ENCODE measurements at places on chromosomes 4 and X.

DNA sequence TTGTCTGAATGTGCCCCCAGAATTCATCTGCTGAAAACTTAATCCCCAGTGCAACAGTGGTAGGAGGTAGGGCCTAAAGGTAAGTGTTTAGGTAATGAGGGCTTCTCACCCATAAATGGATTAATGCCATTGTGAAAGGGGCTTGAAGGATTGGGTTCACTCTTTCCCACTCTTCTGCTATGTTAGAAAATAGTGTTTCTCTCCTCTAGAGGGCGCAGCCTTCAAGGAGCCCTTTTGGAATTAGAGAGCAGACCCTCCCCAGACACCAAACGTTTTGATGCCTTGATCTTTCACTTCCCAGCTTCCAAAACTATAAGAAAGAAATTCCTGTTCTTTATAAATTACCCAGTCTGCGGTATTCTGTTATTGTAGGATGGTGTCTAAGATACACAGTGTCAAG is 706.4 kb downstream of the SMARCA1 start:
- no peak for DNase-seq

- no peak for DNase-seq
These were observed 7.5 kb downstream of the FHDC1 start for GRCh38 chr4:152943672-152944071.

DNA sequence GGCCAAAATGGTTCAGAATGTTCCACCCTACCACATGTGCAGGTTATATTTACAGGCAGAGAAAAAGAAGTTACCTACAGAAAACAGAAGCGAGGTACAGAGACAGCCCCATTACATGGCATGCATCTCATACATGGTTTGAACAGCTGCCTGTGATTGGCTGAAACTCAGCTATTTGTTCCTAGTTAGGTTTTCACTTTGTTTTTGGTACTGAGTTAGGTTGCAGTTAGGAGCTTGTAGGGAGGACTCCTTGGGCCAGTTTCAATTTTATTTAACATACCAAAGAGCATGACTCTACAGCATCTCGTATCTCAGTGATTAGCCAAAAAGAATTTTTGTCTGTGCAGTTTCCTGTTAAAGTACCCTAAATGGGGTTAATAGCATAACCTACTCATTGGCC is 392.0 kb downstream of the MAPK10 start:
- no peak for DNase-seq

DNA sequence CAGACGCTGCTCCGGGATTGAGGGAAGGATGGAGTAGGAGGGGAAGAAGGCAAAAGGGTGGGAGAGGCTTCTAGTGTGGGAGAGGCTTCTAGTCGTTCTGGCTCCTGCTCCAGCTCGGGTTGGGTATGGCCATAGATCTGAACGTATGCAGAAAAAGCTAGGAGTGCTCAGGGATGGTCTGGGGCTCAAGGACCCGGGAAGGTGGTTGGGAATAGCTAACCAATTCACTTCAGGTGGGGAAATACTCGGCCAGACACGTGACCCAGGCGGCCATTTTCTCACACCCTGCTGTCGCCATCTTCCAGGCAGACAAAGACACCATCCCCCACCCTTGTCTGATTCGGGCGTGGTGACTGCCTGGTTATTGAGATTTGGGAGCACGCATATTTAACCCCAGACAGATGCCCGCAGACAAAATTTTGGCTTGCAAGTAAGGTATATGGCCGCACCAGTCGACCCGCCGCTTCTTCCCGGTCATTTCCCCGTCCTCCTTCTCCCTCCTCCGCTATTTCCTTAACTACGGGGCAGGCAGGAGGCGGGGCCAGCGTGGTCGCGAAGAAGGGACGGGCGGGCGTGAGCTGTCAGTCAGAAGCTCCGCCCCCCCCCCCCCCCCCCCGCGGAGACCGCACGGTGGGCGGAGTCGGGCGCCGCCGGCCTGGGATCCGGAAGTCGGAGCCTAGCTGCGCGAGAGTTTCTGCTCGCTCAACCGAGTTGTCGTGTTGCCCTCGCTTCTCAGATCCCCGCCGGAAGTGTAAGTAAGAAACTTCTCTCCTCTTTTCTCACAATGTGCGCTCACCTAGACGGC is at the start of gene GNL3L:
Gene GNL3L, plus strand, starts transcription at position 668 of the 805 bp plus-strand sequence. CDS start 2,348 bp downstream, outside the sequence.
- peak; percentile 62 for DNase-seq

- no peak for DNase-seq
These were observed 116.6 kb upstream of the DIAPH2 start for GRCh38 chrX:96568071-96568470.

GRCh38 chrX:72604112-72604511 is 31.5 kb upstream of the HDAC8 start:
- no peak for DNase-seq

DNA sequence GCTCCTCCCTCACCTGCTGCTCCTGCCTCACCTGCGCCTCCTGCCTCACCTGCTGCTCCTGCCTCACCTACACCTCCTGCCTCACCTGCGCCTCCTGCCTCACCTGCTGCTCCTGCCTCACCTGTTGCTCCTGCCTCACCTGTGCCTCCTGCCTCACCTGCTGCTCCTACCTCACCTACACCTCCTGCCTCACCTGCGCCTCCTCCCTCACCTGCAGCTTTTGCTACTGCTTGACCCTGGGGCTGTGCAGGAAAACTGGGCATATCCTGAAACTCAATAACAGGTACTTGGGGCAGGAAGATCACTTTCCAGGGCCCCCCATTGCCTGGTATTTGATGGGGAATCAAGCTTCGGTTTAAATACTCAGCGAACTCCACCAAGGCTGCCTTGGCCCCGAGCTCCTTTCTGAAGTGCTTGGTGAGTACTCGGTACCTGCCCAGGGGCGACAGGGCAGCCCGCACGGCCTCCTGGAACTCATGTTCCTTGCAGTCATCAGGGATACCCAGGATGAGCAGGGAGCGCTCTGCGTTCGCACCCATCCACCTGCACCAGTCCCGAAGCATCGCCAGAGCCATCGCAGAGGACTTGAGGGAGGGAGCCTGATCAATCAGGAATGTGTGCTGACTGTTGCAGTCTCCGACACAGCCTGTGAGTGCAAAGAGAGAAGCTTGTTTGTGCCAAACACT is 2.7 kb downstream of the PNMA6E start:
- DNase-seq: no peak

GRCh38 chrX:72137846-72138495 is 6.3 kb upstream of the RTL5 start:
- no peak for DNase-seq

GRCh38 chr4:25002681-25003080 is 28.1 kb downstream of the LGI2 start:
- no peak for DNase-seq

GRCh38 chrX:80139564-80139963 is 125.0 kb downstream of the TBX22 start:
- no peak for DNase-seq

DNA sequence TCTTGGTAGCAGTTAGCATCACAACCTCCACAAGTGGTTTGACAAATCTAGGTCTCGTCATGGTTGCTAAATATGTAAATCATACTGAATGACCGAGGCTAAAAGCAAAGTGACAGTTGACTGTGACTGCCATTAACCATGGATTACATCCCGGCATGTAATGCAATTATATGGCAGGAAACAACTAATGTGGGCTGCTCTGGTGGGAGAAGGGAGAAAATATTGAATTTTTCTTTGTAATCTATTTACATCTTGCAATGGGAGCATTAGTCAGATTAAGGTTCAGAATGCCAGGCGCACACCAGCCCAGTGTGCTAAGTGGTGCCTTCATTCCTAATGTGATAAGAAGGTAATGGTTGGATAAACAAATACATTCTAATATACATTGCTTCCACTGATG is 35.8 kb downstream of the UNC5C start:
- no peak for DNase-seq

- DNase-seq: no peak
These were observed 194.7 kb downstream of the PTTG2 start for GRCh38 chr4:38154681-38155588.

- no peak for DNase-seq
These were observed 5.1 kb downstream of the HS6ST2 start for GRCh38 chrX:132953354-132953753.

DNA sequence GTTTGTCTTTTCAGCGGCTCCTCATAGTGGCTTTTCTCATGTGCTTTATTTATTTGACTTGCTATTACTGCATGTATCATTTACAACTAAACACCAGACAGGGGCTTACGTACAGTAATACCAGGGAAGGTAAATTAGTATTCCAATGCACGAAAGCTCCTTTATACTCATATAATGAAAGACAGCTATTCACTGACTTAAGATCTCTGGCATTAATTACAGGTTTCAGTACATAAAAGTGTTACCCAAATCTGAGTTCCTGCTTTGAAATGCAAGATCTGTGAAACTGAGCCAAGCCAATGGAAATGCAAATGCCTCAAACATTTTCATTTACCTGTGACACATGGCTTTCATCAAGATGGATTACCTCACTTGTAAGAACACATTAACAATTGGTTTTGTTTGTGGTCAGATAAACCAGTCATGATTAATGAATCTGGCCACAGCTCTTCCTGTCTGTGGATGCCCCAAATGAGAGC is 107.2 kb downstream of the ANAPC4 start:
- DNase-seq: no peak

DNA sequence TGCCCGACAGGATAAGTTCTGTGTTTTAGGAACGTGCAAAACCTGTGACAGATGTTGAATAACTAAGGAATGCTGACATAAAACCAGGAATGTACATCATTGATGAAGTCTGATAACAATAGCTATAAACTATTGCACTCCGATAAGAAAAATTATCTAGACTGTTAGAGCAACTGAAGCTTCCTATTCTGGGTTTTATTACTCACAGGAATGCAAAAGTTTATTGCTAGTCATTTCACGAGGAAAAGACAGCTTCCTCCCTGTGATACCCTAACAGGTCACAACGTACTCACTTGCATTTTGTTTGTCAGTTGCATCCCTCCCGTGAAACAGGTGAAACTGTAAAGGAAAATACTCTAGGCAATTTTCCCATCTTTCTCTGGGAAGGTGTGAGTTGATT is 65.9 kb downstream of the CLDN22 start:
- DNase-seq: no peak

DNA sequence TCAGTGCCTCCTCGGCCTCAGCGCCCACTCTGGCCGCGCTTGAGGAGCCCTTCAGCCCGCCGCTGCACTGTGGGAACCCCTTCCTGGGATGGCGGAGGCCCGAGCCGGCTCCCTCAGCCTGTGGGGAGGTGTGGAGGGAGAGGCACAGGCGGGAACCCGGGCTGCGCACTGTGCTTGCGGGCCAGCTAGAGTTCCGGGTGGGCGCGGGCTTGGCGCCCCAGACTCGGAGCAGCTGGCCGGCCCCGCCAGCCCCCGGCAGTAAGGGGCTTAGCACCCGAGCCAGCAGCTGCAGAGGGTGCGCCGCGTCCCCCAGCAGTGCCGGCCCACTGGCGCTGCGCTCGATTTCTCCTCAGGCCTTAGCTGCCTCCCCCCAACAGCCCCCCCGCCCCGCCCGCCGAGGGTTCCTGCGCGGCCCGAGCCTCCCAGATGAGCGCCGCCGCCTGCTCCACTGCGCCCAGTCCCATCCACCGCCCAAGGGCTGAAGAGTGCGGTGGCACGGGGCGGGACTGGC is 1137.0 kb downstream of the PCDH18 start:
- DNase-seq: no peak

GRCh38 chr4:107037199-107037584 is 1.1 kb upstream of the DKK2 start:
- no peak for DNase-seq

GRCh38 chr4:8146157-8146556 is 12.5 kb downstream of the ABLIM2 start:
- DNase-seq: no peak

GRCh38 chrX:102712981-102713625 is 855 bp downstream of the GPRASP2 start:
- no peak for DNase-seq

GRCh38 chrX:134738986-134739740 is 80.9 kb upstream of the PLAC1 start:
- no peak for DNase-seq

- no peak for DNase-seq
These were observed 28.5 kb upstream of the FGF2 start for GRCh38 chr4:122798101-122798500.

- DNase-seq: no peak
These were observed 118.5 kb downstream of the WDFY3 start for GRCh38 chr4:84847978-84848377.

DNA sequence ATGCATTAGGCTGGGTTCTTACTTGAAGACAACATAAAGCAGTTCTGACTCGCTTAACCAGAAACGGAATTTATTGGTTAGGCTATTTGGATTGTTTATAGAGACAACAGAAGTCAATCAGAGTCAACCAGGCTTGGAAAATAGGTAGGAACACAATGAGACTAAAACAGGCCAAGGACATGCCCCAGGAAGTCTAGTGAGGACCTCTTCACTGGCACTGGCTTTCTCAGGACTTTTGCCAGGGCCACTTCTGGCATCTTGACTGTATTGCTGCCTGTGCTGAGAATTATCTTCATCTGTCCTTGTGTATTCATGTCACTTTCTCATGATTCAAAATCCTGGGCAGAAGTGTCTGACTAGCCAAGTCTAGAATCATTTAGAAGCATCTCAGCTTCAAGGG is 19.6 kb downstream of the PGAM4 start:
- DNase-seq: no peak

DNA sequence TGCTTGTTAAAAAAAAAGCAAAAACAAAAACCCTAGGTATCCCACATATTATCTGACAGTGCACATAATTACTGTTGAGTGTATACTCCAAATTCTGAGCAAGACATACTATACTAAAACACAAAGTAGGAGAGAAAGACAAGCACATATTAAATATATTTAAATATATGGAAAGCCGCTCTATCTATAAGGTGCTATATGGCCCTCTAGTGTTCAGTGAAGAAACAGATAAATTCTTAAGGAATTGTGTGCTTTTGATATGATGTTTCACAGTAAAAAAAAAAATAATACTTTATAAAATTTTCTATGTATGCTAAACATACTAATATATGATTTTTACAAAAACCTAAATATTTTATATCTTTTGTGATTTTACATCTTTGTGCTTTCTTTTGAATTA is 137.8 kb downstream of the FBXW7 start:
- no peak for DNase-seq

DNA sequence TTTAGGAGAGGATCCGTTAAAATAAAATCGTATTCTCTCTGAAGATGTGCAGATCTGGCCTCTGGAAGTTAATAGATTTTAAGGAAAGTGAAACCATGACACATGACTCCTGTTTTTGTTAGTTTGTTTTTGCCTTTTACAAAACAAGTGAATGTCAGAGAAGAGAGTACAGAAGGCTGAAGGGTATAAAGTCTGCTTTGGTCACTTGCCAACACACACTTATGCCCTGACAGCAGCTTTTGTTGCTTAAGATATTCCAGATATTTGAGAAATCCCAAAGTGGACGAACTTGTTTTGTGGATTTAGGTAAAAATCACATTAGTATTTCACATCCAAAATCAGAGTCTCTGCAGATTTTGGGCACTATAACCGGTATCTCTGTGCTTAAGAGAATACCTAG is 192.4 kb upstream of the RASGEF1B start:
- DNase-seq: no peak

DNA sequence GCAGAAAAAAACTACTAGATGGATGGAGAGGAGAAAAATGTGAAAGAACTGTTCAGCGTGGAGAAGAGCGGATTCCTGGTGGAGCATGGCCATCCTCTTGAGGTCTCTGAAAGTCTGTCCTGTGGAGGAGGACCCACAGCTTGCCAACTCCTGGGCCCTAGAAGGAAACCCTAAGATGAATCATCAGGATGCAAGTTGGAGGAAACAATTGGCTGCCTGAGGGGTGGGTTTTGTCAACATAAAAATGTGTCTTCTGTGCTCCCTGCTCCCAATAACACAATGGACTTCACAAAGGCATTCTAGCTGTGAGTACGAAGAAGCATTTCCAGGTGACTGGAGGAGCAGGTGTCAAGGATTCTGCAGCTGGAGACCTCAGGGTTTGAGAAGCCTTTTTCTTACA is 37.2 kb downstream of the CNGA2 start:
- no peak for DNase-seq
